NCI-H1105 treated with DMSO at 0.1 percent for 48 hours (cell line): ENCODE measurements at places on chromosomes 3 and 15.

GRCh38 chr3:49098429-49098828 lies 4.6 kb upstream of the QRICH1 start:
- DNase-seq = peak; percentile 12

DNA sequence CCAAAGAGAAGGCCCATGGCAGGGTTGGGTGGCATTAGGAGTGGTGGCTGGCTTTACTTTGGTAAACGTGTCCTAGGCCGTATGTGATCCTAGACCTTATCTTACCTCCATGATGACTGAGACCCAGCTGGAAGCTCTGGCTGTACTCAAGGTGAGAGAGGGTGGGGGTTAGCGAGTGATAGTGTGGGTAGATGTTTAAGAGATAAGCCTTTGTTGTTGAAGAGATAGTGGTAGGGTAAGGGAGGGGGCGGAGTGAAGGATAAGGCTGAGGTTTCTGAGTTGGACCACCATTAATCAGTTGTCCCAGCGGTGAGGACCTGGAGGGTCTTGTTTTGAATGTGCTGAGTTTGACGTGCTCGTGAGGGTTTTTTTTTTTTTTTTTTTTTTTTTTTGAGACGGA lies 61.5 kb upstream of the ULK4 start:
- no peak for DNase-seq

DNA sequence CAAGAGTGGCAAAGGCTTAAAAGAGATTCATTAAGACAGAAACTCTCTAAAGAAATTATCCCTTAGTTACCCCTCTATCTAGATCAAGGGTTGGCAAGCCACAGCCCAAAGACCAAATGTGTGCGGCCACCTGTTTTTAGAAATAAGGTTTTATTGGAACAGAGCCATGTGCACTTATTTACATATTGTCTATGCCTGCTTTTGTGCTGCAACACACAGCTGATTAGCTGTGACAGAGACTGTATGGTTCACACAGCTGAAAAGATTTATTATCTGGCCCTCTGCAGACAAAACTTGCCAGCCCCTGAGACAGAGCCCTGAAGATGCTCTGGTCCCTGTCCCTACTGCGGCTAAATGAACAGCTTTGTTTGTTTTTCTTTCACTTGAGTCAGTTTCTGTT lies 88.1 kb downstream of the ADAMTS9 start:
- DNase-seq = peak; percentile 45

- DNase-seq = no peak
These were observed 228.8 kb downstream of the ISL2 start for GRCh38 chr15:76565366-76565765.

DNA sequence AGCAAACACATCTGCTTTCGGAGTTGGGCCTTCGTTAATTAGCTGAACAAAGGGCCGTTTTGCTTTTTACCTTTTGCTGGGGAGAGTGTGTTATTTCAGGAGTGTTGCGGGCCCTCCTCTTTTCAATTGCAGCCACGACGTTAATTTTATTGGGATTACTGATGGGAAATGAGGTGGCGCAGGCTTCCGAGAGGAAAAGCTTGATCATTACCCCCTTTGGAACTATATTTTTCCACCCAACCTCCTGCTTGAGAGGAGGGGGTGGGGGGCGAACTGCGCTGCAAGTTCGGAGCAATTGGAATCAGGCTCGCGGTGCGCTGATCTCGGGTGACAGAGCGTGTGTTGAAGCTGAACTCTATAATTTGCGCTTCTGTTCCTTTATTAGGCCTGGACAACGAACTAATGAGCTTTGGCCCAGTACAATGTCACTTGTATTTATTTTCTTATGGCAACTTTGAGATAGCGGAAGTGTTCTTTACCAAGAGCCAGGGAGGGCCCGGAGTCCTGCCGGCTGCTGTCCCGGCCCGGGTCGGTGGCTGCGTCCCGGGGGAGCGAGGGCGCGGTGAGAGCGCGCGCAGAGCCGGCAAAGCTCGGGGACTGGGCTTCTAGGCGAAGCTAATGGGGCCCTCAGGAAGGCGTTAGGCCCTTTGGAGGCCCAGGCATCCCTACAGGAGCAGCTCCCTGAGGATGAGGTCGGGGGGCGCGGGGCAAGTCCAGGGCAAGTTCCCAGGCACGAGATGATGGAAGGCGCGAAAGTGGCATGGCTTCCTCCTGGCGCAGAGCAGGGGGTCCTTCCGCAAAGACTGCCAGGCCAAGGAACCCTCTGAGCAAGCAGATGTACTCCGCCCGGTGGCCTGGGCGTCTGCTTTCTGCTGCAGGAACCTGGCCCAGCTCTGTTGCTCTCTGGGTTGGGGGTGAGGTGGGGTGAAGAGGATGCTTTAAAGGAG lies 12.9 kb downstream of the NR2F2 start:
- DNase-seq = no peak

DNA sequence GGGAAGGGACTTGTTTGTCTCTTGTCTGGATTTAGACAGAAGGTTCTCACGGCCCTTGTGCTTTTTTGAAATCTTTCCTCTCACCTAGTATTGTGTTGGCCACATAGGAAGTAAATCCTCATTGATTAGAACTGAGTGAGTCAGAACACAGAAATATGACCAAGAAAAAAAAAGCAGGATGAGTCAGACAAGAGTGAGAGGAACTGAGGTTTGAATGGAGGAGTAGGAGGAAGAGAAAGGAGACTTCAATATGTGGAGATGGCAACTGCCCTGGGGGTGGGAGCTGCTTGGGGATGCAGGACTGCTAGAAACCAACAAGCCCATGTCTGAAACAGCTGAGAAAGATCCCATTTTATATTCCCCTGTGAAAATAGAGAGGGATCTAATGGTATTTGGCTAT lies 194.1 kb upstream of the ZBTB20 start:
- DNase-seq = no peak

- no peak for DNase-seq
These were observed 61.5 kb downstream of the CYFIP1 start for GRCh38 chr15:22918596-22919140.

DNA sequence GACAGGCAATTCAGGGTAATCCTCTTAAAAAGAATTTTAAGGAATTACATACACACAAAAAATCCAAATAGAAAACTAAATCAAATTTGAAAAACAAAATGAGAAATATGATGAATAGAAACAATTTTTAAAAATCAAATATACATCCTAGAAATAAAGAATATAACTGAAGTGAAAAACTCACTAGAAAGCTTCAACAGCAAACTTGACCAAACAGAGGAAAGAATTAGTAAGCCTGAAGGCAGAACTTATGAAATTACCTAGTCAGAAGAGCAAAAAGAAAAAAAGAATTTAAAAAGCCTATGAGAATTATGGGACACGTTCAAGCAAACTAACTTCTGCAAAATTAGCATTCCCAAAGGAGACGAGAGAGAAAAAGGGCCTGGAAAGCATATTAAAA lies 206.1 kb downstream of the PCCB start:
- DNase-seq = no peak

DNA sequence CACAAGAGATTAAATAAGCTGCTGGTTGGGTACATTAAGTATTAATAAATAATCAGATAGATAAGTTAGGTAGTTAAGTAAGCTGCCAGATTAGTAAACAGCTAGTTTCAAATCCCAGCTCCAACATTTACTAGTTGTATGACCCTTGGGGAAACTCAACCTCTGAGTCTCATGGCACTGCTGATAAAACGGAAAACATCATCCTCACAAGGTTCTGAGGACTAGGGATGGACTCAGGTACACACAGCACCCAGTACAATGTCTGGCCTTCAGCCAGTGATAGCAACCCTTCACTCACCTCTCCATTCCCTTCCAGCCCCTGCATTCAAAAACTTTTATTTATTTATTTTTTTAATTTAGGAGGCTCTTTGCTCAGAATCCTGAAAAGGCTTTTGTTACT lies 32.3 kb downstream of the B3GNT5 start:
- DNase-seq = no peak

- no peak for DNase-seq
These were observed 72.3 kb downstream of the RPL22L1 start for GRCh38 chr3:170797685-170798084.

GRCh38 chr3:195319060-195319459 lies 48.1 kb upstream of the XXYLT1 start:
- no peak for DNase-seq

DNA sequence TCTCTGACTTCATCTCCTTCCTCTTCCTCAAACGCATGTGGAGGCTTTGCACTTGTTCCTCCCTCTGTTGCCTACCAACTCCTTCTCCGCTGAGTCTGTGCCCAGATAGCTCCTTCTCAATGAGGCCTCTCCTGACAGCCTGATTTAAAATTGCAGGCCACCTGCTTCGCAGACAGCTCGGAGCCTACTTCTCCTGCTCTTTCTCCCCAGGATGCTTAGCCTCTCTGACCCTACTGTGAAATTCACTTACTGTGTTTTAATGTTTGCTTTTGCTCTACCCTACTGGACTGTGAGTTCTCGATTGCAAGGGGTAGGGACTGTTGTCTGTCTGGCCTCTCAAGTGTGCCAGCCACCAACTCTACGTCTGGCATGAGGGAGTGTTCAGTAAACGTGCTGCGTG lies 83.4 kb downstream of the EEFSEC start:
- DNase-seq = peak; percentile 76

GRCh38 chr3:150107429-150108175 lies 136.9 kb upstream of the PFN2 start:
- no peak for DNase-seq

DNA sequence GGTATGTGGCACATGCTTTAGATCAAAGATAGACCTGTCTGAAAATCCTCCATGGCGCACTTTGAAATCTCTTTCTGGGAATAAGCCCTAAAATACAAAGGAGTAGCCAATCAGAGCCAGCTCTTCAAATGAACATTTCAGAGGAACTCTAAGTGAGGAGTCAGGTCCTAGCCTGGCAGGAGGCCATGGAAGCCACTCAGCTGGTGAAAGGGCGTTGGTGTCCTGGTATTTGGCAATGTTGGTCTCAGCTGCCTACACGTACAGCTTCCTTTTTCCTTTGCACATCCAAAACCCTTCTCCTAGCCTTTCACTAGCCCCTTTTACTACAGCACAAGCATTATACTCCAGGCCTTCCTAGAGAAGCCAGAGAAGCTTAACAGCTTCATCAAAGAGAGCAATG lies 5.5 kb downstream of the WDR73 start:
- no peak for DNase-seq

DNA sequence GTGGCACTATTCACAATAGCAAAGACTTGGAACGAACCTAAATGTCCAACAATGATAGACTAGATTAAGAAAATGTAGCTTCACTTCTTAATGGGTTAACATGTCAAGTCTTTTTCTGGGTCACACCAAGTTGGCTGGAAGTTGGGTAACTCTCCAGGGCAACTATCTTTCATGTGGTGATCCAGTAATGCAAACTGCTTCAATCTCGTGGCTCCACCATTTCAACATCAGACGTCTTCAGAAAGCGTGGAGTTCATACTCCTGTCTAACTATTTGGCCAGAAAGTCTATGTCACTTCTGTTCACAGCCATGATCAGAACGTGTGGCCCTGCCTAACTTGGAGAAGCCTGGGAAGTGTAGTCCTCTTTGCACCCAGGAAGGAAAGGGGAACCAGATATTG lies 32.2 kb downstream of the DUT start:
- DNase-seq = no peak

- DNase-seq = no peak
These were observed 26.1 kb upstream of the MGLL start for GRCh38 chr3:127848131-127849129.

DNA sequence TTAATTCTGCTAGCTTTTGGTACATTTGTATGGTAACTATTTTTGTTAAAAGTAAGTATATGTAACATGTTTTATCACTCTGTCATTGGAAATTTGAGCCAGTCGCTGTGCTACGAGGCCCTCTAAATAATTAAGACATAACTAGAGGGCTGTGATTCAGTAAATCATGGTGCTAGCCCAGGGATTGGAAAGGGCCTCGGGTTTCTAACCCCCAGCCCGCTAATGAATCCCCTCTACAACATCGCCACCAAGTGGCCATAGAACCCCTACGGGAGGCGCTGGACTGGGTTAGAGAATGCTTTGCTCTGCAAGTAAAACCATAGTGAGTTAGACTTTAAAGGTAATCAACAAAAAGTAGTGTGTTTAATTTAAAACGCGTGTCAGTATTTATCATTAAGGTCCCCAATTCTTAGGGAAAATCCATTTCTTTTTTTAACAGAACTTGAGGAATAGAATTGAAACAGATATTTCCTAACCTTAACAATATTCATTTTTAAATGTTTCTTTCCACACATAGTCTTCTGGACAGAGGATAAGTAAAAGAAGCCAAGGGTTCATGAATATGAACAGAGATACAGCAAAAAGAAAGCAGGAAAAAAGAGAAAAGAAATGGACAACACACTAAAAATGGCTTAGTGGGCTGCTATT lies 744.7 kb downstream of the EPHA3 start:
- no peak for DNase-seq

GRCh38 chr3:184230081-184230602 lies 757 bp downstream of the VWA5B2 start:
- DNase-seq = peak; percentile 38

GRCh38 chr3:61387817-61388216 lies 136.6 kb upstream of the FHIT start:
- DNase-seq = no peak

DNA sequence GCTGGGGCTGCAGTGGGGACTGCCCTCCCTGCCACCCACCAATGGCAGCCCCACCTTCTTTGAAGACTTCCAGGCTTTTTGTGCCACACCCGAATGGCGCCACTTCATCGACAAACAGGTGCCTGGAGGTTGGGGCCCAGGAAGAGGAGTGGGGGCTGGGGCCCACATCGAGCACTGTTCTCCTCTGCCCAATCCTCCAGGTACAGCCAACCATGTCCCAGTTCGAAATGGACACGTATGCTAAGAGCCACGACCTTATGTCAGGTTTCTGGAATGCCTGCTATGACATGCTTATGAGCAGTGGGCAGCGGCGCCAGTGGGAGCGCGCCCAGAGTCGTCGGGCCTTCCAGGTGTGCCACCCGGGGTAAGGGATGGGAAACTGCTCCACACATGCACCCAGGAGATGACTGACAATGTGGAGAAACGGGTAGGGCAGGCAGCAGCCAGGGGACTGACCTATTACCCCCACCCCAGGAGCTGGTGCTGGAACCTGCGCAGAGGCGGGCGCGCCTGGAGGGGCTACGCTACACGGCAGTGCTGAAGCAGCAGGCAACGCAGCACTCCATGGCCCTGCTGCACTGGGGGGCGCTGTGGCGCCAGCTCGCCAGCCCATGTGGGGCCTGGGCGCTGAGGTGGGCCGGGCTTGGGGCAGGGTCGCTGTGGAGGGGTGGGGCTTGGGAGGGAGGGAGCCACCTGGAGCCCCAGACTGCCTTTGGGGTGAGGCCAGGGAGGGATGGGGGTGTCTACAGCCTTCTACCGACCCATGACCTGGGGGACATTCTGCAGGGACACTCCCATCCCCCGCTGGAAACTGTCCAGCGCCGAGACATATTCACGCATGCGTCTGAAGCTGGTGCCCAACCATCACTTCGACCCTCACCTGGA lies 22.9 kb downstream of the NBEAL2 start:
- no peak for DNase-seq

GRCh38 chr15:52121896-52122295 lies 9.3 kb upstream of the BCL2L10 start:
- DNase-seq = no peak
